ENCODE measurements at places on chromosomes 13 and 19. TPM values are rescaled to one million over a fixed set of nuclear protein-coding genes. Genes with fewer than 3 reads are reported as not detected.

The GPC6 gene
- total RNA-seq = 4.4 TPM

The NOVA2 gene
- under 0.01 TPM for total RNA-seq

The GARIN5A gene
- total RNA-seq = not detected

The ACP7 gene
- 1.7 TPM for total RNA-seq

The PEG3 gene
- total RNA-seq = 5.4 TPM

The ZNF253 gene
- total RNA-seq = 3.1 TPM

The GAPDHS gene
- not detected for total RNA-seq

The HSD17B14 gene
- total RNA-seq = 2.5 TPM

The KIR3DL1 gene
- not detected for total RNA-seq

The SMIM44 gene
- total RNA-seq = not detected

The HOMER3 gene
- 123 TPM for total RNA-seq

The HMGB1 gene
- total RNA-seq = 55.8 TPM

The PPAN gene
- 36.1 TPM for total RNA-seq

The DDX49 gene
- total RNA-seq = 47.4 TPM

The IL17D gene
- 1.3 TPM for total RNA-seq

The COMP gene
- total RNA-seq = 0.77 TPM

The LSR gene
- 0.28 TPM for total RNA-seq

The MTUS2 gene
- 0.28 TPM for total RNA-seq

The LHB gene
- not detected for total RNA-seq

The MAB21L1 gene
- total RNA-seq = 1.1 TPM

The PCP2 gene
- total RNA-seq = not detected

The MISP gene
- 0.19 TPM for total RNA-seq

The CKAP2 gene
- total RNA-seq = 45.2 TPM

The HMG20B gene
- total RNA-seq = 72.5 TPM

The KLK12 gene
- total RNA-seq = not detected

The ZNF607 gene
- total RNA-seq = 6.8 TPM

The ARHGAP35 gene
- total RNA-seq = 49.3 TPM

The PSG11 gene
- under 0.01 TPM for total RNA-seq

The SIAH3 gene
- not detected for total RNA-seq

The ZFR2 gene
- not detected for total RNA-seq

The DNAJC15 gene
- total RNA-seq = 9.6 TPM

The RNF17 gene
- total RNA-seq = not detected

The CEACAM7 gene
- total RNA-seq = not detected

The UFM1 gene
- total RNA-seq = 141 TPM

The LRRC8E gene
- 2.3 TPM for total RNA-seq

The JSRP1 gene
- total RNA-seq = not detected

The RETN gene
- not detected for total RNA-seq

The SLC5A5 gene
- total RNA-seq = not detected

The DNAJC3 gene
- total RNA-seq = 105 TPM

The FBXO17 gene
- 20.6 TPM for total RNA-seq

The ATXN8OS gene
- total RNA-seq = not detected

The NR2C2AP gene
- total RNA-seq = 17.4 TPM

The KLF5 gene
- total RNA-seq = 1.4 TPM

The SUPT5H gene
- total RNA-seq = 91.4 TPM

The ERFL gene
- not detected for total RNA-seq

The ELSPBP1 gene
- total RNA-seq = not detected

The FGF14 gene
- not detected for total RNA-seq

The LILRB1 gene
- not detected for total RNA-seq

The PSG2 gene
- 0.56 TPM for total RNA-seq

The TEX29 gene
- total RNA-seq = not detected

The SULT2B1 gene
- not detected for total RNA-seq

The SPTBN4 gene
- total RNA-seq = 0.77 TPM

The MED4 gene
- 25.9 TPM for total RNA-seq

The LGALS14 gene
- total RNA-seq = not detected

The SIGLEC11 gene
- not detected for total RNA-seq

The PCDH8 gene
- not detected for total RNA-seq

The KLK3 gene
- not detected for total RNA-seq

The CBARP gene
- 1.7 TPM for total RNA-seq
